ENCODE measurements at places on chromosomes 1 and 21.

- no peak overlapping the region for H3K4me3 ChIP-seq
- no peaks in the 10 kb centered on the region for H3K36me3 ChIP-seq
- peaks cover 27% of the 10 kb centered on the region for H3K4me1 ChIP-seq
- H3K27me3 ChIP-seq: no peaks in the 10 kb centered on the region
These were observed 44.4 kb downstream of the HHAT start for GRCh38 chr1:210372931-210373627.

DNA sequence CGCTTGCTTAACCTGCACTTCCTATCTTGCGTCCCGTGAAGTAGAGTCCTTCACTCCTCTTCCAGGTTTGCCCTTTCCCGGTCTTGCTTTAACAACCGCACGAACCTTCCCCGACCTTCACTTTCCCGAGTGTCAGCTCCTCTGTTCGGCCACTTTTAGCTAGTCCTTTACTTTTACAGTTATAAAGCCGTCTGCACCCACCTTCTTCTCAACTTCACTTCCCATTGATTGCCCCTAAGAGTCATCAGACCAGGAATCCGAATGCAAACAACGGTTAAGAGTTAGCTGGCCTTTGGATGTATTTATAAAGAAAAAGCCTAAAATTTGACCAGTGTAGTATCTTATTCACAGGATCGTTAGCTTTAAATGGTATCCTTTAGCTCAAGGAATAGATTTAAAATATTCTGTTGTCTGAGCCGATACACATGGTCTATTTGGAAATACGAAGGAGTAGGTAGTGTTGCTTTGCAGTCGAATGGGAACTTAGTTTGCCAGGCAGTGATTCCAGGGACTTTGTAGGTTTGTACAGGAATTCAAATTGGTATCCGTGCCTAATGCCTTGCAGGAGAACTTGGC lies 1.4 kb downstream of the PPP2R5A start:
- H3K36me3 ChIP-seq: no peaks in the 10 kb centered on the region
- H3K27ac ChIP-seq: no peak overlapping the region
- peaks cover 18% of the 10 kb centered on the region for H3K4me1 ChIP-seq
- H3K27me3 ChIP-seq: no peaks in the 10 kb centered on the region
- DNase-seq: peak; percentile 11
- peak overlapping the region; percentile 91 for H3K4me3 ChIP-seq

DNA sequence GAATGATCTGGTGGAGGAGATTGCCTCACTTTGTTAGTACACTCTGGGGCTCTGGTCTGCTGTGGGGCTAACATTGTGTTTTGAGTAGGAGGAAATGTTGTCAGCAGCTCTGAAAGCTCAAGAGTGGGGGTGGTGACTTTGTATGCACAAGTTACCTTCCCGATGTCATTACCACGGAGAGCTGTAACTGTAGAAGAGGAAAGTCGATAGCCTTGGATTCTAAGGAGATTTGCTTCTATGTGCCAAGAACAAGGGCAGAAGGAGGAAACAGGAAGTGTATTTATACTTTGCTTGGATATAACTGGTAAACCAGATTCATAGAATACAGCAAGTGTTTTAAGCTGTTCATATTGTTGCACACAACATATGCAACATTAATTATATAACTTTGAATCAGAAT lies 196.1 kb downstream of the AMY1C start:
- no peak overlapping the region for H3K4me3 ChIP-seq
- peaks cover 30% of the 10 kb centered on the region for H3K27me3 ChIP-seq
- H3K4me1 ChIP-seq: no peaks in the 10 kb centered on the region
- H3K36me3 ChIP-seq: no peaks in the 10 kb centered on the region

- no peaks in the 10 kb centered on the region for H3K27me3 ChIP-seq
- H3K36me3 ChIP-seq: no peaks in the 10 kb centered on the region
- H3K27ac ChIP-seq: peak overlapping the region; percentile 13
- H3K4me3 ChIP-seq: no peak overlapping the region
- H3K4me1 ChIP-seq: peaks cover 43% of the 10 kb centered on the region
These were observed 55.6 kb downstream of the COQ8A start for GRCh38 chr1:226995365-226996332.

GRCh38 chr1:197180252-197180878 lies 33.9 kb upstream of the ASPM start:
- no peak overlapping the region for H3K27ac ChIP-seq
- peak; percentile 44 for DNase-seq
- H3K27me3 ChIP-seq: no peaks in the 10 kb centered on the region
- no peak overlapping the region for H3K4me3 ChIP-seq
